H4 (cell line): ENCODE measurements at places on chromosomes 11 and 22. TPM values are rescaled to one million over a fixed set of nuclear protein-coding genes. Genes with fewer than 3 reads are reported as not detected.

GRCh38 chr11:69066122-69067112 is 17.7 kb downstream of the TPCN2 start:
- DNase-seq: no peak

DNA sequence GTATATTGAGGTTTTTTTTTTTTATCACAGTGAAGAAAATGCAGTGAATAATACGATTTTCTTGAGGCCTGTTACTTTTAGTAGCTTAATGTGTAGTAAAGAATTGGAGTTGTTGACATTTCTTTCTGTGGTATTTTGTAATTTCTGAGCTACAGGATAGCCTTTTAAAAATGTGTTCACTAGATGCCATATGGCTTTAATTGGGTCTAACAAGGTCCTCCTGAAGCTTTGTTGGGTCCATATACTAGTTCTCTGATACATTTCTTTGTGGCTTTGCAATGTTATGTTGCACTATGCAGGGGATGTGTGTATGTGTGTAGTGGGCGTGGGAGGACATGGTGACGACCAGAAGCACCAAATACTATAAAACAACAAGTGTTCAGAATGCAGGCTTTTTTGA is 25.1 kb downstream of the FBXO7 start:
- DNase-seq: no peak

GRCh38 chr11:2109541-2110019 is 29.6 kb downstream of the IGF2 start:
- no peak for DNase-seq

DNA sequence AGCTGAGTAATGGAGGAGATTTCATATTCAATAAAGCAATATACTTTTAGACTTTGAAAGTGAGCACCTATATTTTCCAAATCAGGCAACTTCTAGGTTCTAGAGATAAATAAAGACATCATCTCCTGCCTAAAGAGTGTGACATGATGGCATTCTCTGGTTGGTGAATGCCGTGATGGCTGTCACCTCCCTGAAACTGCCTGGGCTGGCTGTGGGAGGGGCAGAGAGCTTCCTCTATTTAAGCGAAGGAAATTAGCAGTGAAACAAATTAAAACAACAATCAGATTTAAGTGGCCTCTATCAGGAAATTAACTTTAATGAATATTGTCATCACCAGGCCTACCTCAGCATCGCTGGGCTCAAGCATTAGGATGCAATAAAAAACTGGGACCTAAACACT is 113.9 kb downstream of the ARL14EP start:
- DNase-seq: no peak

GRCh38 chr11:128726458-128727139 is 32.7 kb downstream of the FLI1 start:
- DNase-seq: no peak

DNA sequence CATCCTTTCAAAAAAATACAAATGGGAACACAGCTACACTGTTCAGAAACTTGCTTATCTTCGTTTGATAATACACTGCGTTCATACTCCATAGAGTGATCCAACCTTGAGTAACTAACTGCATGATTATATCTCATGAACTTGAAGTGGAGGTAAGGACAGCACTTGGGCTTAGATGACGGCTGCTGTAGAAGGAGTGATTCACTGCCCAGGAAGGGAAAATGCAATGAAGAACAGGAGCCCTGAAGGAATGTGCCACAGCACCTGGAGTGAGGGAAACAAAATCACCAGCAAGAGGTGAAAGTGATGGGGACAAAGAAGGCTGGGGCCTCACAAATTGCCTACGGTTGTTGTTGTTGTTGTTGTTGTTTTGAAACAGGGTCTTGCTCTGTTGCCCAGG is 44.1 kb upstream of the SC5D start:
- DNase-seq: no peak

- DNase-seq: no peak
These were observed 207.1 kb downstream of the CTTN start for GRCh38 chr11:70605468-70605815.

GRCh38 chr22:37371491-37371890 is 55.8 kb downstream of the ELFN2 start:
- DNase-seq: no peak

DNA sequence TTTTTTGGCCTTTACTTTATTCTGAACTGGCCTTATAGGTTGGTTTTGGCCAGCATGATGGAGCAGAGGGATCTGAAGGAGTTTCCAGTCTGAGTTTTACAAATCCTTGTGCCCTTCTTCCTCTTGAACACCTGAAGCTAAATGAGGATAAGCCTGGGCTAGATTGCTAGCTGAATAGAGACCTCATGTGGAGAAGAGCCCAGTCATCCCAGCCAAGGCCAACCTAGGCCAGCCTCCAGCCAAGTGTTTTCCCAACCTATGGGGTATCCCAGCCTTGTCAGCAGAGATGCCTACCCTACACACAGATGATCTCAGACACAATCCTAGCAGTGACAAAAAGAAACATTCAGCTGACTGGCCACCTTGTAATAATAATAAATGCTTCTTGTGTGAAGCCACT is 966 bp upstream of the CASP12 start:
- DNase-seq: no peak

DNA sequence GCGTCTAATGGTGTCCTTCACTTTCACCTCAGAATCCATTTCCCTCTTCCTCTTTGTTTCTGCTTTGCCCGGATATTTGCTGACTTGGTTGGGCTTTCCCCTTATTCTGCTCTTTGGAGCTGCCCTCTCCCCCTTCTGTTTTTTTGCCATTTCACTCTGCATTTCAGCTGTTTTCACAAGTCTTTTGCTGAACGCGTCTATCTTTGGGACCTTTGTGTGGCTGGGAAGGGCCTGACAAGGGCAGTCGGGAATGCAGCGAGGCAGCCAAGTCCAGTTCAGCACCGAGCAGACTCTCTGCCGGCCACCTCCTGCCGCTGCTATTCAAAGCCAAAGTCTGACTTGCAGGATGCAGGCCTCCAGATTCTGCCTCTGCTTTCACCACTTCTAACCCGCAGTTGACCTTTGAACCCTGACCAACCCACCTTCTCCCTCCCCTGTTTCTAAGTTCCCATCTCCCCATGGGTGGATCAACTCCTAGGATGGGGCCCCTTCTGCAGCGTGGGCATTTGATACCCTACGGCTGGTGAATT is 38.2 kb downstream of the FEZ1 start:
- no peak for DNase-seq

DNA sequence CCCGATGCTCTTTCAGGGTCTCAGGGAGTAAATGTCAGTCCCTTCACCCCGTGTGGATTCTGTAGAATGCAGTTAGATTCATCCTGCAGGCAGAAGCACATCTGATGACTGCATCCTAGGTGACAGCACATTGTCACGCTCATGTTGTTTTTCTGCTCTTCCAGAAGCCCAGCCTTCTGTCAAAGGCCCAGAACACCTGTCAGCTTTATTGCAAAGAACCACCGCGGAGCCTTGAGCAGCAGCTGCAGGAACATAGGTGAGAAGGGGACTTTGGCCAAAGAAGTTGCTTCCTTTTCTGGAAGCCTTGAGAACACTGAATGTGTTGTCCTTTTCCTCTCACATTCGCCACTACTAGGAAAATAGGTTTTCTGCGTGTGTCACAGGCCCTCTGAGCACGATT is 43.7 kb downstream of the PPP2R1B start:
- DNase-seq: no peak

DNA sequence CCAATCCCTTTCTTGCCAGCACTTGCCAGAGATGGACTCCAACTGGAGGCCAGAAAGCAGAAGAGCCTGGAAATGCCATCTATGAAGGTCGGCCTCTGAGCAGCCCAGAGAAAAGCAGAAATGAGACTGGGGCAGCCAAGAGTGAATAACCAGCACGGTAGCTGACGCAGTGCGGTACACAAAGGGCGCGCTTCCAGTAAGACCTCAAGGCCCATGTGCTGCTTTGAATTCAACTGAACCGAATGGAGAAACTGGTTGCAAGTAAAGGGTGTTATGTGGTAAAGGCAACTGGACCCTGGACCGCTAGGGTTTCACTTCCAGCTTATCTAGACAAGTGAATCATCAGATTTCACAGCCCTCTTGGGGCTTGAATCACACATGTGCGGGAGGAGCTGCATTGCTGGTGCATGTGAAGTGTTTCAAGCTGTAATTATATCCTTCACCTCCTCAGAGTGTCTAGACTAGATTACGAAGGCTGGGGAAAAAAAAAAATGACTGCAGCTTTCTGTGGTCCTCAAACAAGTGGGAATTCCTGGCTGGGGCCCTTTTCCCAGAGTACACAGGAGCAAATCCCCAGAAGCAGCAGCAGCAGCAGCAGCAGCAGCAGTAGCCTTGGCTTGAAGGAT is 128.9 kb downstream of the CCDC34 start:
- peak; percentile 97 for DNase-seq

DNA sequence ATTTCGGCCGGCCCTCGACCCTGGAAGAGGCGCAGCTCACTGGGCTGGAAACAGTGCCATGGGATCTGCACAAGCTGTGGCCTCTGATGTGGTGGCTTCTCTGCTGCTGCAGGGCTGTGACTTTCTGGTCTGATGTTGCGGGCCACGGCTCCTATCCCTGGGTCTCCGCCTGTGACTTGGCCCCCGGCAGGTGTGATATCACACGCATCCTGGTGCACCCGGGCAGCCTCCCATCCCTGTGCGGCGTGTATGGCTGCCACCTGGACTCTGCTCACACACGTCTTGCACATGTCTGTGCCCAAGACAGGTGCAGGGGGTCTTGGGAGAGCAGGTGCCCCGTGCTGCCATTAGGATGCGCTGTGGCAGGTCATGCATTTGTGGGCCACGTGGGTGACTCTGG is 31.1 kb downstream of the GRAMD4 start:
- DNase-seq: no peak

DNA sequence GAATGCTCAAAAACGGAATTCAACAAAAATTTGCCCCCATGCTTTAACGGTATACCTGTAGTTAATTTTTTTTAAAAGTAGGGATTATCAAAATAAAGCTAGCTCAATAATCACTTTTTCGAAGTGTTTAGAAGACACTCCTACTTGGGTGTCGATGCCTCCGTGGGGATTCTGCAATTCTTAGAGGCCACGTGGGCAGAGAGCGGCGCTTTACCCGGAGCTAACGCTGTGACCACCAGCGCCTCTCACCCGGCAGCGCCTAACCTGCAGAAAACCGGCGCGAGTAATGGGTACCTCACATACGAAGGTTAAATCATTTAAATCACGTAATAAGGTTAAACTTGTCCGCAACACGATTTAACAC is 583 bp downstream of the TAF1D start:
- DNase-seq: peak; percentile 45

GRCh38 chr22:26674211-26675190 is 17.1 kb downstream of the MIAT start:
- DNase-seq: no peak

- DNase-seq: no peak
These were observed 251.0 kb upstream of the UBASH3B start for GRCh38 chr11:122404571-122404970.

DNA sequence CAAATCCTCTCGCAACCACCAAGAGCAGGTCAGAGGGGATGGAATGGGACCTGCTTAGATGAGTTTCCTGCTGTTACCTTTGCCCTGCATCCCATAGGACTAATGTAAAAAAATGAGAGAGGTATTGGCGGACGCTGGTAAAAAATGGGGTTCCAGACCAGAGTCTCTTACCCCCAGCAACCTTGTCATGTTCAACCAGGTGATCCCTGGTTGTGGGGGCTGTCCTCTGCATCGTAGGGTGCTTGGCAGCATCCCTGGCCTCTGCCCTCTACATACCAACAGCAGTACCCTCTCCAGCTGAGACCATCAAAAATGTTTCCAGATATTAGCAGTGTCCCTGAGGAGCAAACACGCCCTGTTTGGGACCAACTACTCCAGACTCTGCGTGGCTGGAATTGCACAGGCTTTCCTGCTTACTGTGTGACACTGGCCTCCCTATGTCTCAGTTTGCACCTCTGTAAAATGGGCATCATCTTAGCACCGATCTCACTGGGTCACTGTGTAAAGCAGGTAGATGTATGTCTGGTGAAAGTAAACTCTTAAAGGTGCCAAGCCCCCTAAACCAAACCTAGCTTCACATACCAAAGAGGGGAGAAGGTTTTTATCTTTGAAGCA is 1.5 kb downstream of the APOL6 start:
- no peak for DNase-seq

GRCh38 chr11:17719938-17720795 is 796 bp downstream of the MYOD1 start:
- no peak for DNase-seq

- DNase-seq: peak; percentile 98
These were observed 16.9 kb downstream of the CTNND1 start for GRCh38 chr11:57778318-57779037.

- no peak for DNase-seq
These were observed 11.6 kb upstream of the APOBEC3B start for GRCh38 chr22:38970551-38970950.

- DNase-seq: no peak
These were observed 583.3 kb upstream of the TENM4 start for GRCh38 chr11:80024119-80024518.

DNA sequence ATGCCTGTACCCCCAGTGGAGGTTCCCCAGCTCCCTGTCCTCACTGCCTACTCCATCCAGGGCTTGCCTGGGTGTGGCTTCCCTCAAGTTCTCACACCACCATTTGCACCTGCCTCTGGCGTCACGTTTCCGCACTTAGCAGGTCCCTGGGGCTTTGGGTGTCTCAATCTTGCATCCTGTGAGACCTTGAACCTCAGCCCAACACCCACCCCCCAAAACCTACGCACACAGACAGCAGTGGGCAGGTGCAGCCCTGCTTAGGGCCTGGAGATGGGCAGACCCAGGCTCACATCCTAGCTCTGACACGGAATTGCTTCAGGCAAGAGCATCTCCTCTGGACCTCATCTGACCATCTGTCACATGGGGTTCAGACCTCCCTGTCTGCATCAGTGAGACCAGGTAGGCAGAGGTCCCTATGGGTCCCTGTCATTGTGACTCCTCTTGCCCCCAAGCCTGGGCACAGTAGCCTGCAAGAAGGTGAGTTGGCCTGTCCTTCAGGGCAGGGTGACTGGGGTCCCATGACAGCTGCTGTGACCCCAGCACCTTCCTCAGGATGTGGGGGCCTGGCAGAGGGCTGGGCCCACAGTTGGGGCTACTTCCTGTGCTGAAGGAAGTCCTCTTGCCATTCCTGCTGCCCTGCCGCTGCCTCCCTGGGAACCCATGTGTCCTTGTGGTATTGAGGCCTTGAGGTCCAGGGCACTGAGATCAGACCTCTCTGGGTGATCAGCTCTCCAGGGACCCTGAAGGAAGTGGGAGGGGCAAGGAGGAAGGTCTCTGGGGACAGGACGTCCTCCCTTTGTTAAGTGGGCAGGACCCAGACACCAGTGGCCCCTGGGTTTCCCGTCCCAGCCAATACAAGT is 2.0 kb downstream of the SIPA1 start:
- no peak for DNase-seq

GRCh38 chr11:108561535-108561991 is 32.0 kb downstream of the EXPH5 start:
- DNase-seq: no peak

GRCh38 chr11:95068549-95068948 is 1.8 kb downstream of the SRSF8 start:
- peak; percentile 96 for DNase-seq

APOL4 gene
- total RNA-seq: 2.7 and 3.6 TPM in 2 replicates

C11orf86 gene
- total RNA-seq: not detected in 2 replicates

P2RY2 gene
- total RNA-seq: not detected in 2 replicates

KCNJ4 gene
- total RNA-seq: 0.60 and 1.1 TPM in 2 replicates

KCNJ5 gene
- total RNA-seq: not detected in 2 replicates

SCARF2 gene
- total RNA-seq: 7.7 TPM in 2 replicates

OR2AG2 gene
- 0.06 and 0.84 TPM in 2 replicates for total RNA-seq

IL17REL gene
- total RNA-seq: not detected in 2 replicates

OR52I2 gene
- total RNA-seq: not detected in 2 replicates

KCNE3 gene
- 0.08 TPM in 1 of 2 replicates, not detected in the other for total RNA-seq
